NCI-H1417 (cell line): ENCODE measurements at places on chromosomes 3 and 15.

- no peak for DNase-seq
These were observed 14.7 kb downstream of the PPARG start for GRCh38 chr3:12303534-12303933.

DNA sequence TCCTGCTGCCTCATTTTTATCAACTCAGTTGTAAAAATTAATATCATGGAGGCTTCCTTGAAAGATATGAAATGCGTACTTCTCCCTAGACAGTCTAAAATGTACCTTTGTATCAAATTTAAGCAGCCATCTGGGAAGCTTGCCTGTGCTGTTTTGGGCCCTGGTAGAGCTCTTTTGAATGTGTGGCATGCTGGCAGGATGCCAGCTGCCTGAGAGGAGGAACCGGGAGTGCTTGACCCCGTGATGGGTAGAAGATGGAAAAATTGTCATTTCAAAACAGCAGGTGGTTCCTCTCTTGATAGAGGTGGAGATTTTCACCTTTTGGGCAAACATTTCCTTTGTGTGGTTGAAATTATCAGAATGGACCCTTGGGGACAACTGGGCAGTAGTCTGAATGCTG lies 245.3 kb downstream of the RPLP1 start:
- DNase-seq, result peak; percentile 63

DNA sequence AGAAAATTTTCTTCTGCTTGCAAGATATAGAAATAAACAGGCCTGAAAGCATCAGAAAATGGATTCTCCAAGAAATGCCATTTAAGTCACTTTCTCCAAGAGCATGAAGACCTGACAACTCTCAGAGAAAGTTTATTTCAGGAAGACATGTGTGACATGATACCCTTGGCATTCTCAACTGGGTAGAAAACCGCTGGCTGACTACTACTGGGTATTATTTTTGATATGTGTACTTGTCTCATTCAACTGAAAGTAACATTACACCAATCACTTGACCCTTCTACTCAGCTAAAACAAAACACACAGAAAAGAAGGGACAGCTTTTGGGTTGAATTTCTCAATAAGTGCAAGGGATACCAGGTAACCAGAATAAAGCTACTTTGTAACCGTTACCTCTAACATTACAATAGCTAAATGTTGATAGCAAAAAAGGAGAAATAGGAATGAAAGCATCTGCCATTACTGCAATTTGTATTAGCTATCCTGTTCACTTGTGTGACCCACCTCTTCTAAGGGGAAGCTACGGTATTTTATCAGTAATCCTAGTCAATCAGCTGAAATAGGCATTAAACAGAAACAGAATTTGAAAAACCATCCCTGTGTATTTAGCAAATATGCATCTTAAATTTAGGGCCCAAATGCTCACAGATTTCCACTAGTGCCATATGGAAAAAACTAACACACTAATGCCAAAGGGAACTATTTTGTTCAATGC lies 7.3 kb downstream of the TRA2B start:
- no peak for DNase-seq

DNA sequence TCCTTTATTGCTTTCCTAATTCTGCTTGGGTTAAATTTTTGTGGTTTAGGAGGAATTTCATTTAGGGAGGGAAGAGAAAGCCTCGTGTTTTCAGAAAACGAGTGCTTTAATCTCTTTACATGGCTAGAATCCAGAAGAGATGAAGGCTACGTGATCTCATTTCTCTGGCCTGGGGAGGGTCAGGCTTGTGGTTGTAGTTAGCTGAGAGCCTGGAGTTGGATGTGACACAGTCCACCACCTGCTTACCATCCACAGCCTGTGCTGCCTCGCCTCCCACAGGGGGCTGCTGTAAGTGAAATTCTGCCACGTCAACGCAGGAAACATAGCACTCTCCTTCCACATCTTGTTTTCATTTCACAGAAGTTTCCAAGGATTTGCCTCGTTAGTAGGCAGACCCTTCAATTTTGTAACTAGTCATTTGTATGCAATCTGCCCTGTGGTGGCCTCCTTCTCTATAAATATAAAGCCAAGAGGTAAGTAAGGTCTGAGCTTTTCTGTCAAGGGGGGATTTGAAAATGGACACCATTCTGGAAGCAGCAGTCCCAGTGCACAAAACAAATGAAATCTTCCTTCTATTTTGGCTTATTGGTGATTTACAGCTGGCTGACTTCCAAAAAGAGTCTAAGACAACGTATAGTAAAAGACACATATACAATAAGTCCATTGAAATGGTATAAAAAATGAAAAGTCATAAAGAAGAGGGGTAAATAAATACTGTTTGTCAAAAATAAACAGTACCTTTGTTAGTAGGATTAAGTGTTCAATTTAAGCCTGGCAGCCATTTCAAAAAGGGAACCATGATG lies 3.4 kb downstream of the GXYLT2 start:
- no peak for DNase-seq

DNA sequence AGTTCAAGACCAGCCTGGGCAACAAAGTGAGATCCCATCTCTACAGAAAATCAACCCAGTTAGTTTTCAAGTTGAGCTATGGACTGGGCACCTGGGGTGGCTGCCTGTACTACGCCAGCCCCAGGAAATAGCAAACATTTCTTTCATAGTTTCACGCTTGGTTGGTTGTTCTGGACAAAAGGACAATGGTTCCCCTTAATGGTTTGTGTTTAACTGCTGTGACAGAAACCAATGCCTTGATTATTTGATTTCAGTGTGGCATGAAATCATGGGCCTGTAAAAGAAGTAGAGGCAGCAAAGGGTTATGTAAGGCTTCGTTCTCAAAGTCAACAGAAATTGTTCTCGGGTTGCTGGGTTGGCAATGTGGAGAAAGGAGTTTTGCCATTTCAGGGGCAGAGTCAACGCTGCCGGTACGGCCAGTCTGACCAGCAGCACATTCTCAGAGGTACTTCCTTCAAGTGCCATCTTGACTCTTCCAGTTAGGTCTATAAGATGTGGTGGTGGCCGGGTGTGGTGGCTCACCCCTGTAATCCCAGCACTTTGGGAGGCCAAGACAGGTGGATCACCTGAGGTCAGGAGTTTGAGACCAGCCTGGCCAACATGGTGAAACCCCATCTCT lies 12.7 kb downstream of the LCMT2 start:
- DNase-seq, result no peak

DNA sequence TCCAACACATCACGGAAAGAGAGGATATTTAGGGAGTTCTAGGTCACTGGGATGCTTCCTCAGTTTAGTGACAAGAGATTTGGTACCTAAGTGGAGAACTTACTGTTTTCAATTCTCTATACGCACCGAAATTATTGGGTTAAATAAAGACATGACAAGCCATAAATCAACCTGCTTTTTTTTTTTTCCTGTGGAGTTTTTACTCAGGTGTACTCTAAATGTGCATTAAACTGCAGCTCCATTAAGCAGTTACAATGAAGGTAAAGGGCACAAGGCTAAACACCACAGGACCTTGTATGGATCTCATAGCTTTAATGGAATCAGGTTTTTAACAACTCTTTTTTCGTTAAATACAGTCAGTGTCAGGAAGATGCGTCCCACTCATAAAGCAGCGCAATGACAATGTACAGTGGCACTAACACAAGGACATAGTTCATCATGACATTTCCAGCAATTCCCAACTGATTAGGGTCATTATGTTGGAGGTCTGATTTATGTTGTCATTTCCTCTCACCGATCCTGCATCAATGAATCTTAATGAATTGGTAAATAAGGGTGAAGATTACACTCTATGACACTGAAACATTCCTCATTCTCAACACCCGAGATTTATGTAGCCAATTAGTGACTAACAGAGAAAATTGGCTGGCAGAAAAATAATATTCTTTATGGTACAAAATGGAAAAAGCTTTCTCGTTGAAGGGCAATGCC lies 355.2 kb downstream of the FOXP1 start:
- peak; percentile 64 for DNase-seq

DNA sequence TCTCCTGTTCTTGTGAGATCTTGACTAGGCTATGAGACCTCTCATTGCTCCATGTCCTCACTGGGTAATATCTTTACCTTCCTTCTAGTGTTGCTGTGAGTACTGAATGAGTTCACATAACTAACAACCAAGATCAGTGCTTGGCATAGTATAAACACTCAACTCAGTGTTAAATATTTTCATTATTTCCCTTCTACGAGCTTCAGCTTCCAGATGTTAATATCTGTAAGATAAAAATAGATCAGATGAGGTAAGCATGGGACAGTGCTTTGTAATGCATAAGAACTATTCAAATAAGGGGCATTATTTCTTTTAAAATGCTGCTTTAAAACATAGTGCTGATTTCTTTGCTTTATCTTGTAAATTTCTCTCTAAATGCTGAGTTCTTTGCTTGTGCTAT lies 130.8 kb downstream of the DIPK2A start:
- DNase-seq, result peak; percentile 7

DNA sequence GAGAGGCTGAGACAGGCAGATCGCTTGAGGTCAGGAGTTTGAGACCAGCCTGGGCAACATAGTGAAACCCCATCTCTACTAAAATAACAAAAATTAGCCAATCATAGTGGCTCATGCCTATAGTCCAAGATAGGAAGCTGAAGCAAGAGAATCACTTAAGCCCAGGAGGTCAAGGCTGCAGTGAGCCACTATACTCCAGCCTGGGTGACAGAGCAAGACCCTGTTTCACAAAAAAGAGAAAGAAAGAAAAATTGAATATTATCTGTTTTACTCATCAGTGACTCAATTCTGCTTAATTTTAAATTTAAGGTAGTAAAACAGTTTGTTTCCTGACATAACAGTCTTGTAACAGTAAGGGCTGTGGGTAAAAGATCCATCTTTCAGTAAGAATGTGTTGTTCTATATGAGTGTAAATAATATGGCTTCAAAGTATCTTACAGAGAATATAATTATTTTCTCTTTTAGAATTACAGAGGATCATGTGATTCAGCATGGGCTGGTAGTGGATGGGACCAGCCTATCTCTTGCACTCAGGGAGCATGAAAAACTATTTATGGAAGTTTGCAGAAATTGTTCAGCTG lies 85.8 kb downstream of the ATP11B start:
- no peak for DNase-seq

- no peak for DNase-seq
These were observed 289.1 kb downstream of the TIGIT start for GRCh38 chr3:114582929-114583328.

DNA sequence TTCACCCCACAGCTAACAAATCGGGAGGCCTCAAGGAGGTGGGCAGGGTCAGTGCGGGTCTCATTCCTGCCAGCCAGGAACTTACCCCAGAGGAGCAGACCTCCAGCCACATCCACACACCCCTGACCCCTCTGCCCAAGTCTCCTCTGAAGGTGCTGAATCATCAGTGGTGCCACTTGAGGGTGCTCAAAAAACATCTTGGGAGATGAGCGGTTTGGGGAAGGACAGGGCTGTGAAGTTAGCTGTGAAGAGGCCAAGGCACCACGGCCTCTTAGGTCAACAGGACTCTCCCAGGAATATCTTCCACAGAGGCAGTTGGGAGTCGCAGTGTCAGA lies 1.2 kb downstream of the DAPK2 start:
- no peak for DNase-seq

- no peak for DNase-seq
These were observed 792.6 kb downstream of the NAALADL2 start for GRCh38 chr3:175651716-175652115.

GRCh38 chr3:19885468-19885867 lies 48.5 kb downstream of the EFHB start:
- no peak for DNase-seq

DNA sequence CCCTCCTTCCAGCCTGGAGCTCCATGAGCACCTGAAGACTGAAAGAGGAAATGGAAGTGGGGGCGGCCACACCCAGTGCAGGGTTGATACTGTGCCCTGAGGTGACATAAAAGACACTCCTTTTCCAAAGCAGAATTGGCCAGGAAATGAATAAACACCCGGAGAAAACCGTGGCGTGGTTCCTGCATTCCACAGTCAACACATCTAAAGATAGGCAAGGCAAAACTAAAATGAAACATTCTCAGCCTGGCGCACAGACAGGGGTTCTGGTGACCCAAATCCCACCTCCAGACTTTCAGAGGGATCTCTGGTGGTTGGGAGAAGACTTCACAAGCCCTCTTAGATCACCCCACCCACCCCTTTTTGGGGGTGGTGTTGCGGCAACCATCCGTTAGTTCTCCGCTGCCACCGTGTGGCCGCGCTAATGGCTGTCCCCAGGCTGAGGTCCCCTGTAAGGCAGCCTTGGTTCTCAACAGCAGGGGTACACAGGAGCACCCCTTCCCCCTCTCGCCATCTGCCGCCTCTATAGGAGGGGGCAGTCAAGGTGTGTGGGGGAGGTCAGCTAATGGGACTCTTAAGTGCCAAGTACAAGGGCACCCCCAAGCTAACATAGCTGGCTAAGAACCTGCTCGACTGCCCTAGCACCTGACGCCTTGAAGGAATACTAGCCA lies 2.5 kb upstream of the MST1R start:
- DNase-seq, result peak; percentile 21

- DNase-seq, result no peak
These were observed 18.0 kb upstream of the ANKDD1A start for GRCh38 chr15:64893481-64894394.

DNA sequence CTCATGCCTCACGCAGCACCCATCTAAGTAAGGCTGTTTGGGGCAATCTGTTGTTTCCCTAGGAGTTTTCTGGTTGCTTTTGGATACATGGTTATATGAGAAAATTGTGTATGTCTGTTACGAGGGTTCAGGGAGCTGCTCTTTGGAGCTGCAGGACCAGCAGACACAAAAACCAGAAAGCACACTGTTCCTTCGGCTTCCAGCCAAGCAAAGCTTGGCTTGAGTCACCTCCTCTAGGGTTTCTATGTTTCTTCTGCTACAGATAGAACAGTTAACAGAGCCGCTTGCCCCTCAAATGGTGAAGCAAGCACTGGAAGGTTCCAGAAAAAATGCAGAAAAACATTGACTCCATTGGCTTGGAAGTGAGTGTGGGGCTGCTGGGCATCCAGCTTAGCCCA lies 49.2 kb upstream of the CTDSPL start:
- DNase-seq, result no peak

GRCh38 chr15:29115093-29115991 lies 154.3 kb downstream of the NSMCE3 start:
- no peak for DNase-seq

- no peak for DNase-seq
These were observed 4.1 kb upstream of the HDAC11 start for GRCh38 chr3:13475871-13476590.

DNA sequence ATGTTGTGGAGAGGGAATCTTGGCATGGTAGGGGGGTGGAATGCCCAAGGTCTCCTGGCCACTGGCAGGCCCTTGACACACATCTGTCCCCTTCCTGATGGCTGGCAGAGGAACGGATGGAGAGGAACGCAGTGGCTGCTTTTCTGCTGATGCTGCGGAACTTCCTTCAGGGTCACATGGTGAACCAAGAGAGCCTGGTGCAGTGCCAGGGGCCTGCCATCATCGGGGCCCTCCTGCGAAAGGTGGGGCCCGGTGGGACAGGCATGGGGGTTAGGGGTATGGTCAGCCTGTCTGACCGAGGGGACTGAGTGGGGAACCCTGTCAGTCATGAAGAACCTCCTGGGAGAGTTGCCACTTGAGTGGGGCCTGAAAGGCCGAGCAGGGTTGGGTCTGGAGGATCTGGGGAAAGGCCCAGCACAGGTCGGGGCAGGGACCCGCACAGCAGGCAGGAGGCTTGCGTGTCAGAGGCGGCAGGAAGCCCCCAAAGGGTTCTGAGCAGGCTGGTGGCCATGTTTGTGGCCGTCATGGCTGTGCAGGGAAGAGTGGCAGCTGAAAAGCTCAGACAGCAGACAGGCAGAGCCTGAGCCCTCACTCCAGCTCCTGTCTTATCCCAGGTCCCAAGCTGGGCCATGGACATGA lies 18.1 kb downstream of the NBEAL2 start:
- DNase-seq, result no peak

GRCh38 chr3:56939834-56940233 lies 120.6 kb upstream of the SPATA12 start:
- DNase-seq, result no peak

GRCh38 chr15:37219211-37219701 lies 118.9 kb upstream of the MEIS2 start:
- peak; percentile 34 for DNase-seq

- no peak for DNase-seq
These were observed 22.9 kb upstream of the SMAD6 start for GRCh38 chr15:66679061-66679656.
